SW 1271 (cell line): ENCODE measurements at places on chromosomes 1 and 21.

DNA sequence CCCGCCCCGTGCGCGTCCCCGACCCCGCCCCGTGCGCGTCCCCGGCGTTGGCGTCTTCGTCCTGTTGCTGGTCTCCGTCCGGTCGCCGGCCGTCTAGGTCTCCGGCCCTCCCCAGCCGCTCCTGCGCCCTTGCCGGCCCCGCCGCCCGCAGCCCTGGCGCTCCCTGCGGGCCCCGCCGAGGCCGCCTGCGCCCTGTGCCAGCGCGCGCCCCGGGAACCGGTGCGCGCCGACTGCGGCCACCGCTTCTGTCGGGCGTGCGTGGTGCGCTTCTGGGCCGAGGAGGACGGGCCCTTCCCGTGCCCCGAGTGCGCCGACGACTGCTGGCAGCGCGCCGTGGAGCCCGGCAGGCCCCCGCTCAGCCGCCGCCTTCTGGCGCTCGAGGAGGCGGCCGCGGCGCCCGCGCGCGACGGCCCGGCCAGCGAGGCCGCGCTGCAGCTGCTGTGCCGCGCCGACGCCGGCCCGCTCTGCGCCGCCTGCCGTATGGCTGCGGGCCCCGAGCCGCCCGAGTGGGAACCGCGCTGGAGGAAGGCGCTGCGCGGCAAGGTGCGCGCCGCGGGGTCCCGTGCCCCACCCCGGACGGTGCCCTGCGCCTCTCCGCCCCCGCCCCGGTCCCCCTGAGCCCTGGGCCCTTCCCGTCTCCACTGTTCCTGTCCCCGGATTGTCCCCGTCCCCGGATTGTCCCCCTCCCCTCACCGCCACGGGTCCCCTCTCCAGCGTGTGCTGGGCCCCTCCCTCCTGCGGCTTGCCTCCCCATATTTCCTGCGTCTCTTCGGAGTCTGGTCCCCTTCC is at the start of gene RNF187:
Gene RNF187, plus strand, starts transcription at position 47 of the 789 bp plus-strand sequence.
- DNase-seq, result no peak

- DNase-seq, result peak; percentile 18
Observed at GRCh38 chr1:9784508-9785133, 39.1 kb downstream of the CLSTN1 start.

GRCh38 chr1:4219111-4219510 is 319.0 kb upstream of the C1orf174 start:
- no peak for DNase-seq

DNA sequence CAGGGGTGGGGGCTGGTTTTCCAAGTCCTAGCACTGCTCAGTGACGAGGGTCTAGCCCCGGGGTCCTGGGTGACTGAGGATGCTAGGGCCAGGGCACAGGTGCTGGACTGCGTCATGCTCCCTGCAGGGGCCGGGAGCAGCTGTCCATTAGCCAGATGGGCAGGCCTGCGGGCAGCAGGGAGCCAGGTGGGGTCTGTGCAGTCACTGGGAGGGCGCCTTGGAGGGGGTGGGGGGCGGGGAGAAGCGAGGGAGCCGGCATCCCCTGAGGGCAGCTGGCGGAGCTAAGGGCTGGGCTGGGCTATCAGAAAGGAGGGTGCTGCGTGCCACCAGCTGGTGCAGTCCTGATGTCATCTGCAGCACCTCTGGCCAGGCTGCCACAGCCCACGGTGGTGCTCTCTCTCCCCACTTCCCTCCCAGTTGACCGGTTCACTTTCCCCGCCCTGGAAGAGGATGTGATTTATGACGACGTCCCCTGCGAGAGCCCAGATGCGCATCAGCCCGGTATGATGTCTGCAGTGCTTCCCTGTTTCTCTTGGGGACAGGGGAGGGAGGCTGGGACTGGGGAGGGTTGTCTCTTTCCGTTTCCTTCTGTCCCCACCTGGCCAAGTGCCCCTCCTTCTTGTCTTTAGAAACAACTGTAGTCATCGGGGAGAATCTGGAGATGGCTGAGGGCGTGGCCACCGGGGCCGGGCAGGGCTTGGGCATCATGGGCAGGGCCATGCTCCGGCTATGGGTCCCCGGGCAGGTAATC is 63.8 kb downstream of the ARHGEF10L start:
- no peak for DNase-seq

DNA sequence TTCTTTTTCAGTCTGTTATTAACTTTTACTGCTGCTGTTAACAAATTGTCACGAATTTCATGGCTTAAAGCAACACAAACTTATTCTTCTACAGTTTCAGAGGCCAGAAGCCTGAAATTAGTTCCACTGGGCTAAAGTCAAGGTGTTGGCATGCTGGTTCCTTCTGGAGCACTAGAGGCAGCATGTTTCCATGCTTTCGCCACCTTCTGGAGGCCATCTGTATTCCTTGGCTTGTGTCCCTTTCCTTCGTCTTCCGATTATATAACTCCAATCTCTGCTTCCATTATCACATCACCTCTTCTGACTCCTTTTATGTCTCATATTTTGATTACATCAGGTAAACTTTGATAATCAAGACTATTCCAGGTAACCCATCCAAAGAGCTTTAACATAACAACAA is 1742.1 kb downstream of the BRINP3 start:
- DNase-seq, result no peak

DNA sequence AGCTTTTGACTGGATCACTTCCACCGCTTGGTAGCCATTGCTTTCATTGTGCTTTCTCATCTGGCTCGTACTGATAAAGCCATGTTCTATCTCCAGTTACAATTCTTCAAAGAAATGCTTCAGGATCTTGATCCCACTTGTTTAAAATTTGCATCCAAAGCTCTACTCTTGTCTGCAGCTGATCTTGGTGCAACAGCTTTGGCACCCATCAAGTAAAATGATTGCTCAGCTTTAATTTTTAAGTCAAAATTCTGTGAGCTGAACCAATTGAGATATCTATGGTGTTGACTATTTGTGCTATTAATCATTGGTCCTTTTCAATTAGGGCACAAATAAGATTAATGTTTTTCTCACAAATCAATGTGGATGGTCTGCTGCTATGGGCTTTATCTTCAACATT is 54.8 kb upstream of the DUSP10 start:
- DNase-seq, result no peak

DNA sequence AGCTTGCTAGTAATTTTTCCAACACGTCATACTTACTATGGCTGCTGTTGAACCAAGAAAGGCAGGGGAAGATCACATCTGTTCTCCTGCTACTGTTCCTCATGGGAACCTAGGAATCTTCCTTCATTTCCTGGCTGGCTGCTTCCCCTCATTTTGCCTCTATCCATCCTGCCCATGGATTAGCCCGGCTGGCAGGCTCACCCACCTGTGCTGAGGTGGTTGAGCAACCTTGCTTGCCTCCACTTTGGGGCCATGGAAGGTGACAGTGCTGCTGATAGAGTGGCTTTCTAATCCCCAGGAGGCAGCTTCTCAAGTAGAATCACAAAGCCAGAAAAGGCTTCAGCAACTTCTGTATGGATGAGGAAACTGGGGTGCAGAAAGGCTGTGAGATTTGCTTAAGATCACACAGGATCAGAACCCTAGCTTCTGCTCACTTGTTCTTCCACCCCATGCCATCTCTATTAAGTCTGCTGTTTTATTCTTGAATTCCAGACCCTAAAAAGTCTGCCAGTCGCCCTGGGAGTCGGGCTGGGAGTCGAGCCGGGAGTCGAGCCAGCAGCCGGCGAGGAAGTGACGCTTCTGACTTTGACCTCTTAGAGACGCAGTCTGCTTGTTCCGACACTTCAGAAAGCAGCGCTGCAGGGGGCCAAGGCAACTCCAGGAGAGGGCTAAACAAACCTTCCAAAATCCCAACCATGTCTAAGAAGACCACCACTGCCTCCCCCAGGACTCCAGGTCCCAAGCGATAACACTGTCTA is 6.2 kb upstream of the BMP8A start:
- no peak for DNase-seq

DNA sequence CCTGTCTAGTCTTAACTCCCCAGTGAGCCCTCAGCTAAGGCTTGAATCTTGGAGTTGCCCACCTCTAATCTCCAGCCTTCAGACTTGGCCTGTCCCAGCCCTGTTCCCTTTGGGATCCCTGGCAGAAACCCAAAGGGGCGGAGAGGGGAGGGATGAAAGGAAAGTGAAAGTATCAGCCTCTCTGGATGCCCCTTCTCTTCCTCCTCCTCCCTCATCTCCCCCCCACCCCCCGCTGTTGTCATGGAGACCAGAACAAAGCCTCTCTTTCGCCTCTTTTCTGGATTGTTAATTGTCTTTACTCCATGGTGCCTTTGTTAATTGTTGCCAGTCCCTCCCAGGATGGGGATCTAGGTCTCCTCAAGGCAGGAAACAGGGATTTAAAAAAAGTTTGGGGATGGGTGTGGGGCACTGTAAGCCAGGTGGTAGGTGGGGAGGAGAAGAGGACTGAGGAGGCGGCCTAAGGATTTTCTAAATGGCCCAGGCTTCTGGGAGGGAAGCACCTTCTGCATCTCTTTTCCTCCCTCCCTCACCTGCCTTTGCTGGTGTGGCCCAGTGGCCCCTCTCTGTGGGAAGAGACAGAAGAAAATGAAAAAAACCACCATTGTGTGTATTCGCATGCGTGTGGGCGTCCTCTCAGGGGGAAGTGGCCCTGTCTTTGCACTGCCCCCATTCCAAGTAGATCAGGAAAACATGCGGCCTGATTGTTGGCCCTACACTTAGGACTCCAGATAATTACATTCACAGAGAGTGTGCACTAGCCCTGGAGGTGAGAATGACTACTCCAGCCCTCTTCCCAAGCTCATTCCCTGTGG is 7.5 kb upstream of the SOX13 start:
- DNase-seq, result no peak

GRCh38 chr1:204503122-204503912 is 8.7 kb upstream of the PIK3C2B start:
- no peak for DNase-seq

- no peak for DNase-seq
Observed at GRCh38 chr1:226825037-226825745, 45.2 kb upstream of the PSEN2 start.

DNA sequence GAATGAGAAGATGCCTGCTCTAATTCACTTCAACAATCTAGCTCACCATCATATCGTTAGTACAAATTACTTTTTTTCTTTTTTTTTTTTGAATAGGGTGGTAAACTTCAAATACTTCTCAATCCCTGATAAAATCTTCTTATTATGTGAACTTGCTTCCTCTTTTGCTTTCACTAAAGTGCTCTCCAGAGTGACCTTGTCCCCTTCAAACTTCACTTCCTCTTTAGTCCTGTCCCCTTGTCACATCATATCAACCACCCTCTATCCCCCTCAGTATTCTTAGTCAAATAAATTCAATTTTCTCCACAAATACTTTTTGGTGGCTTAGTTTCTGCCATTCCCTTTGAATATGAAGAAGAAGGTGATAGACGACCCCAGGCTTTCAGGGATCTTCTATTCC is 124.9 kb upstream of the PLXNA2 start:
- no peak for DNase-seq

- DNase-seq, result no peak
Observed at GRCh38 chr1:157088607-157089006, 11.0 kb downstream of the ETV3L start.

GRCh38 chr1:101025283-101025656 is 314 bp downstream of the DPH5 start:
- peak; percentile 55 for DNase-seq

- DNase-seq, result no peak
Observed at GRCh38 chr1:46481961-46482360, 7.7 kb upstream of the DMBX1 start.

DNA sequence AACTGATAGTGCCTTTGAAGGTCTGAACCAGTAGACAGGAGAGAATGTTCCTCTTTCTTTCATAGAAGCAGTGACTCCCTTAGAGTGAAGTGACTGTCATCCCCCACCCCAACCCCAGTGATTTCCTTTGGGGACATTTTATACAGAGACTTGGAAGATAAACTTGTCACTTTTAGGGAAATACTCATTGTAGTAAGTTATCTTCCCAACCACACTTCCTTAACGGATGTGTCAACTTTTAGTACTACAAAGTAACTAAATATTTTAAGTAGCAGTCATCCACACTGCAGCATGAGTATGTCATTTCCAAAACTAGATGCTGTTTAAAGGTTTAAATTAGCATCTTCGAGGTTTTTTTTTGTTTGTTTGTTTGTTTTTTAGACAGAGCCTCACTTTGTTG is 13.7 kb downstream of the LRRC8B start:
- DNase-seq, result no peak

DNA sequence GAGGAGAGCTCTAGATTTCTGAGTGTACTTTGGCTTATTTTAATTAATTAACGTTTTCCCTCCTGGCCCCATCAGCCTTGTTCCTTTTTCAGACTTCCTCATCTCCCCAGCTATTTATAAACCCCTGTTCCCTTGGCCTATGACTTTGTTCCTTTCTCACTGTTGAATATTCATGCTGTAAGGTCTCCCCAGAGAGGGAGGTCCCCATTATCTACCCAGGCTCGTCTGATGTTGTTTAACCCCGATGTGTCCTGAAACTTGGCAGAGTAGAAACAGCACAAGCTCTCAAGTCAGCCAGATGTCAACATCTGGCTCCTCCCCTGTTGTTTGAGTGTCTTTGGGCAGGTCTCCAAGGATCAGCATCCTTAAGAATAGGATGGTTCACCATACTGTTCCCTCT is 153.6 kb downstream of the HIVEP3 start:
- DNase-seq, result no peak

GRCh38 chr1:202540448-202540847 is 169.8 kb downstream of the SYT2 start:
- DNase-seq, result no peak

GRCh38 chr1:183807549-183808168 is 2.7 kb downstream of the RGL1 start:
- DNase-seq, result no peak
